ENCODE measurements at places on chromosomes 3 and 15.
A peak's percentile ranks its signal among the peaks of the same experiment; 100 is the strongest.

DNA sequence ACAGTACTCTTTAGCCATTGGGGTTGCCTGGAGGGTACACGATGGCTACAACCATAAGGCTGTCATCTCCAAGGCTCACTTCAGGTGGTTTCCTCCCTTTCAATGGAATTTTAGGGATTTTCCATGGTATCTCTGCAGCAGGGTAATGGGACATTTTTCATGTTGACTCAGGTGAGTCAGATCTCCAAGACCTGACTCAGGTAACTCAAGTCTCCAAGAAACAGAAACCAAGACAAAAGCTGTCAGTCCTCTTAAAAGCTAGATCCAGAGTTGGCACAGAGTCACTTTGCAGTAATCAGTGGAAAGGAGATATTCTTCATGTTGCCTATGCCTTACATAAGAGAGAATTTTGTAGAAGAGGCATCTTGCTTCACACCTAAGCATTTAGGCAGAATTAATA lies 375.8 kb upstream of the ARPP21 start:
- no peak for ATAC-seq

DNA sequence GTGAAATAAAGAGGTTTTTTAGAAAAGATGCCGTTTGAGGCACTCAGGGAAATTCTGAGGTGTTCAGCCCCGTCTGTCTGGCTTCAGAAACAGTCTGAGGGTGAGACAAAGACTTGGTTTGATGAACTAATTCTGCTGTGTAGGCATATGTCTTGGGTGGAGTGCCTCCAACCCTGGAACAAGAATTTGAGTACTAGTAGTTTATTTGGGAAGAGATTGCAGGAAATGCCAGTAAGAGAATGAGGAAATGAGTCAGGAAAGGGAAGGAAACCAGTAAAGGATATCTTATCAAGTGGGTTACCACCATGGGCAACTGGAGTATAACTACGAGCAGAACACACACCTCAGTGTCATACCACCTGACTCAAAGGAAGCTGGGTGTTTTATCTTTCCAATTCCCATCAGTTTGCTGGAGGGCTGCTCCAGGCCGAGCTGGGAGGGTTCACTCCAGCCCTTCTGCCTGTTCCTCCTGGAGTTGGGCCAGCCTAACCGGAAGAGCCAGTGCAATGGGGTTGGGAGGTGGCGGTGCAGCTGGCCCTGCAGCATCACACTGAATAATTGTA lies 75.3 kb downstream of the TGFBR2 start:
- ATAC-seq: peak; percentile 73

DNA sequence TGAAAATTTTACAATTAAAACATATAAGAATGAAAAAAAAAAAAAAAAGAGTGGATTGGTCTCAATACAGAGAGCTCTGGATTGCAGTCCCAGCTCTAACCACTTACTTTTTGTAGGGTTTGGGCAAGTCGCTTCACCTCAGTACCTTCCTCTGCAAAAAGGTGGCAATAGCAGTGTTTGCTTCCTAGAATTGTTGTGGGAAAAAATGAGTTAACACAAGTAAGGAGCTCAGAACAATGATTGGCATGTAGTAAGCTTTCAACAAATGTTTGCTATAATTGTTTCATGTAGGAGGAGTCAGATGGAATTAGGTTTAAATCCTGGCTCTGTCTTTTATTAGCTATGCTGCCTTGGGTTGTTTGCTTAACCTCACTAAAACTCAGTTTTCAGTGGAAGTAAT lies 425.2 kb upstream of the TBL1XR1 start:
- no peak for ATAC-seq

- ATAC-seq: peak; percentile 98
Measured at GRCh38 chr3:87997298-87997697, 61.5 kb downstream of the CGGBP1 start.

- no peak for ATAC-seq
Measured at GRCh38 chr3:162112719-162113118, 616.1 kb downstream of the OTOL1 start.

- peak; percentile 53 for ATAC-seq
Measured at GRCh38 chr3:108180194-108180593, 42.0 kb downstream of the IFT57 start.

DNA sequence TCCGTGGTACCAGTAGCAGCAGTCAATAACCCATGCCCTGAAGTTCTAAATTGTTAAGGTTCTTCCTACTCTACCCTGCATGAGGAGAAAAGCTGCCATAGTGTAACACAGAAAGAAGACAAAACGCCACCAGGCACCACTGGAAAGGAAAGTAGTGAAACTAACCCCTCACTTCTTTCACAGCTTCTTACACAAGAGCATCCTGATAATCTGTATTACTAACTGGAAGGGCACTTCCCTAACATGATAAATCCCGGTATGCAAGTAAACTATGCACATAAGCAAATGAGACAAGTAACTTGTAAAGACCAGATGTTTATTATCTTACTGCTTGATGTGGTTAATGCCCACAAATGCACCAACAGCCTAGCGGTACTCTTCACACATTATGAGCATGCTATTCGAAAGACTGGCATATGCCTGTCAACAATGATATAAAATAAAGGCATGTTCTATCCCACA lies 141.3 kb downstream of the ADAM10 start:
- ATAC-seq: no peak

DNA sequence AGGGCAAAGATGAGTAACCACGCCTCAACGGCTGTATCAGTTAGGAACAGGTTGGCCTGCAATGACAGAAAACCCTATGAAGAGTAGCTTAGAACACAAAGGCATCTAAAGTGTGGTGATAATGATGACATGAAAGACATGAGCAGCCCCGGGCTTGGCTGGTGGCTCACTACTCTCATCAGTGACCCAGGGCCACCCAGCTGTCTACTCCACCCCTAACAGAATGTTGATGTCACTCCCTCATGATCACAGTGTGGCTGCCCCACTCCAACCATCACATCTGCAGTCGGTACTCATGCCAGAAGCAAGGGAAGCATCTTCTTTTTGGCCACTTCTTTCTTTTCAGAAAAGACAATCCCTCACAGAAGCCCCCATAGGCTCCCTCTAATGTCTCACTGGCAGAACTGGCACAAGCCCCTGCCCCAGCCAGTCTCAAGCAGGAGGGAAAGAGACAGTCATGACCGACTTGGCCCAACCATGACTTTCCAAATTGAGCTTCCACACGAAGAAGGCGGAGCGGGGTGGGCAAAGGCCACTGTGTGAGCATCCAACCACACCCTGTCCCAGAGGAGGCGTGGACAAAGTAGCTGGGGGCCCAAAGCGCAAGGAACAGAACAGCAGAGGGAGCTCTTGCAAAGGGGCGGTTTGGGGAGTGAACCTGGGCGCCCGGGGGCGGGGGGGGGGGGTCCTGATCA lies 72.0 kb upstream of the IQSEC1 start:
- no peak for ATAC-seq

DNA sequence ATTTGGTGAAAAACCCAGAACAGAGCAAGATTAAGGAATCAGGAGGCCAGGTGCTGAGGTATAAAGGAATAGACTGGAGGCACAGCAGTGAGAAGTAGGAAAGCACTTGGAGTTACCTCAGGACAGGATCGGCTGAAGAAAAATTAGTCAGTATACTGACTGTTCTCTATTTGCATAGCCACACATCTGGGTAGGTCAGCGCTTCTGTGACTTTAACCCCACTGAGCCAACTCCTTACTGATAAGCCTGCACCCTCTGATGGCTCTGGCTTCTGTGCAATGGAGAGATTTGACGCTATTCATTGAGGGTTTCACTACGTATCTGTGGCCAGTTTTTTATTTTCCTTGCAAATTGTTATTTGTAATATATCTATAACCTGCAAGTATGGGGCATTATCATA lies 22.3 kb downstream of the MECOM start:
- no peak for ATAC-seq

DNA sequence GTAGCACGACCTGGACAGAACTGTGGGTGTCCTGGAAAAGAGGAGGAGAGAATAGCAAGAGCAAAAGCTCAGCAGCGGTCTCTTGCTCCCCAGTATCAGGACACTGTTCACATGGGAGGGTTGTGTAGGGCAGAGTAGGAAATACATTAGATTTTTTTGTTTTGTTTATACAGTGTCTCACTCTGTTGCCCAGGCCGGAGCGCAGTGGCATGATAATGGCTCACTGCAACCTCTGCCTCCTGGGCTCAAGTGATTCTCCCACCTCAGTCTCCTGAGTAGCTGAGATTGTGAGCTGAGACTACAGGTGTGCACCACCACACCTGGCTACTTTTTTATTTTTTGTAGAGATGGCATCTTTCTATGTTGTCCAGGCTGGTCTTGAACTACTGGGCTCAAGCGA lies 53.3 kb downstream of the FNDC3B start:
- ATAC-seq: no peak

GRCh38 chr3:152243721-152244516 lies 24.8 kb upstream of the MBNL1 start:
- no peak for ATAC-seq

DNA sequence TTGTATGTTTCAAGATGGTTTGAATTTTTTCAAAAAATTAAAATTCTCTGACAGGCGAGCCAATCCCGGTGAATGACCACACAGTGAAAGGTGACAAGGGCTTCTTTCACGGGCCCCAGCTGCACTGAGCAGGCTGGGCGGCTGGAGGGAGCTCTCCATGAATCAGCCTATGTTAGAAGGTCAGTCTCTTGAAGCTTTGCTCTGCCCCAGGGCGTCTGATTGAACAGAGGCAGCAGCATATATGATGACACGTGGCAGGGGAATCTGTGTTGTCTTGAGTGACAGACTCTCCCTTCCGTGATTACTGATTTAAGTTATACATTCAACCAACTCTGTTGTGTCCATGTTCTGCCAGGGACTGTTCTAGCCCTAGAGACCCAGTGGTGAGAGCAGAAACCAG lies 51.5 kb downstream of the ISG20 start:
- peak; percentile 57 for ATAC-seq

GRCh38 chr3:18019161-18019495 lies 276.7 kb upstream of the TBC1D5 start:
- no peak for ATAC-seq

- ATAC-seq: no peak
Measured at GRCh38 chr3:61269435-61269834, 18.2 kb upstream of the FHIT start.

DNA sequence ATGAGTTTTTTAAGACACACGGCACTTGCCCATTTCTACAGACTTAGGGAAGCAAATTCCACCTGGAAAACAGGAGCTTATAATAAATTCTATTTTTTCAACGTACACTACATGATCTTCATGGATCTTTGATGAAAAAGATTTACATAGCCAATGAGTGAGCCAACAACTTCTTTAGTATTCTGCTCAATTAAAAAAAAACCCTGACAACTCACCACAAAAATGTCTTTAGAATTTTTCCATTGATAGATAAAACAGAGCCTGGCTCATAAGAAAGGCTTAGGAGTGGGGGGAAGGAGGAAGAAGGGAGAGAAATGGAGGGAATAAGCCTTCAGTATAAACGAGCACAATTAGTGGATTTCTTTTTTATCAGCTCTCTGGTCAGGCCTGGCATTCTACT lies 126.7 kb downstream of the ATP10A start:
- ATAC-seq: no peak

DNA sequence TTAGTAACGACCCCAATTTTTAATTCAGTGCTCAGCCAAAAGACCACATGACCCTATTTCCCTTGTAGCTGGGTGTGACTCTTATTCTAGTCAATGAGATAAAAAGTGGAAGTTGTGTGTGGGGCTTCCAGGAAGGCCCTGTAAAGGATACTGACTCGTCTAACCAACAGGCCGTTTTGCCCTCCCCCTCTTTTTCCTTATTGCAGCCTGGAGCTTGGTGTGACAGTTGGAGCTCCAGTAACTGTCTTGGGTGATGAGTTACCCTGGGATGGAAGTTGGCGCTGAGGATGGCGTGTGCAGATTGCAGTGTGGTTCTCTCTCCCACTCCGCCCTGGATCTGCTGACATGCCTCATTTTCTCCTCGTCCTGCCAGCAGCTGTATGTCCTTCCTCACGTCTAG lies 209.3 kb upstream of the PROK2 start:
- ATAC-seq: no peak

DNA sequence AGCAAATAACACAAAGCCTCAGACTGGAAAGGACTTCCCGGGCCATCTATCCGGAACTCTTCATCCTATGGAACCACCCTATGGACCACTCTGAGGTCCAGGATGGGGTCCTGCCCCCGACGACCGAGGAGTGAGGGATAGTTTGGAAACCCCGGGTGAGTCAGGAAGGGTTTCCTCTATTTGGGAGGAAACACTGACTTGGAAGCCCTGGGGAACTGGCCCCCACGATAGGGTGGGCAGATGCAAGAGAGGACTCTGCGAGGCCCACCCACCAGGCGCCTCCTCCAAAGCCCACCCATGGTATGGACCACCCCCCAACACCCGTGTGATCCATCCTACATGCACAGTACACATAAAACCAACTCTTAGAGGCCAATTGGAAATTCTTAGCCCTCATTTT lies 69.4 kb downstream of the CPN2 start:
- no peak for ATAC-seq

GRCh38 chr3:114624047-114624445 lies 330.2 kb downstream of the TIGIT start:
- ATAC-seq: peak; percentile 33

DNA sequence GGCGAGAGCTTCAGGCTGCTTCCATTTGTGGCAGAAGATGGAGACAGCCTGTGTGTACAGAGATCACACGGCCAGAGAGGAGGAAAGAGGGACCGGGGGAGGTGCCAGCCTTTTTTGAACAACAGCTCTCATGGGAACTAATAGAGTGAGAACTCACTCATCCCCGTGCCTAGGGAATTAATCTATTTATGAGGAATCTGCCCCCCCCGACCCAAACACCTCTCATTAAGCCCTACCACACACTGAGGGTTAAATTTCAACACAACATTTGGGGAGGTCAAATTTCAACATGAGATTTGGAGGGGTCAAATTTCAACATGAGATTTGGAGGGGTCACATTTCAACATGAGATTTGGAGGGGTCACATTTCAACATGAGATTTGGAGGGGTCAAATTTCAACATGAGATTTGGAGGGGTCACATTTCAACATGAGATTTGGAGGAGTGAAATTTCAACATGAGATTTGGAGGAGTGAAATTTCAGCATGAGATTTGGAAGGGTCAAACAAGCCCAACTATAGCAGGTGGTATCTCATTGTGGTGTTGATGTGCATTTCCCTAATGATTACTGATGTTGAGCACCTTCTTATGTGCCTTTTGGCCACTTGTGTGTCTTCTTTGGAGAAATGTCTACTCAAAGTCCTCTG lies 20.6 kb upstream of the RFTN1 start:
- no peak for ATAC-seq

- no peak for ATAC-seq
Measured at GRCh38 chr3:196670339-196670738, 30.8 kb downstream of the NRROS start.

- ATAC-seq: peak; percentile 21
Measured at GRCh38 chr15:73781038-73781925, 28.1 kb upstream of the INSYN1 start.

- no peak for ATAC-seq
Measured at GRCh38 chr15:97840501-97840900, 120.0 kb upstream of the ARRDC4 start.
